ENCODE measurements at places on chromosomes 1 and 21. TPM values are rescaled to one million over a fixed set of nuclear protein-coding genes. Genes with fewer than 3 reads are reported as not detected.

The TMPRSS15 gene
- polyA plus RNA-seq = 0.04 TPM

The ANKRD34A gene
- polyA plus RNA-seq = 1.1 TPM

The S100B gene
- polyA plus RNA-seq = 1.5 TPM

The CIART gene
- 13.0 TPM for polyA plus RNA-seq

The MUTYH gene
- polyA plus RNA-seq = 33.6 TPM

The LMX1A gene
- polyA plus RNA-seq = 0.07 TPM

The RGS1 gene
- polyA plus RNA-seq = 5.7 TPM

The C1orf94 gene
- not detected for polyA plus RNA-seq

The C1orf185 gene
- polyA plus RNA-seq = not detected

The WDR64 gene
- polyA plus RNA-seq = 0.22 TPM

The CAPN2 gene
- polyA plus RNA-seq = 156 TPM

The KLHDC7A gene
- polyA plus RNA-seq = 0.55 TPM

- DNase-seq = no peak
Measured at GRCh38 chr1:115021145-115021544, 8.5 kb upstream of the TSHB start.

DNA sequence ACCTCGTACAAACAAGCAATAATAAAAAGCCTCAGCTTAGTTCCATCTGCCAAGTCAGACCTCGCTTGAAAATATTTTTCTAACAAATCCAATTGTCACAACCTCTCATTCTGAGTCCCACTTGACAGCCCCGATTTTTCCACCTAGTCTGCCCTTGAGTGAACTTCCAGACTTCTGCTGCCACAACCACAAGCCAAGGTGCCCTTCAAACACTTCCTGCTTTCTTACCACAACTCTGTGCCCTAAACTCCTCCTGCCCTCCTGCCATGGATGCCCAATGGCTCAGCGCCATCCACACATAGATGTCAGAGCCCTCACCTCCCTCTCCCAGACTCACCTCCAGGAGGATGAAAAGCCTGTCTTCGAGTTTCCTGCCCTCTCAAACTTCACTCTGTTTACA lies 3.9 kb downstream of the TMPRSS2 start:
- DNase-seq = no peak

DNA sequence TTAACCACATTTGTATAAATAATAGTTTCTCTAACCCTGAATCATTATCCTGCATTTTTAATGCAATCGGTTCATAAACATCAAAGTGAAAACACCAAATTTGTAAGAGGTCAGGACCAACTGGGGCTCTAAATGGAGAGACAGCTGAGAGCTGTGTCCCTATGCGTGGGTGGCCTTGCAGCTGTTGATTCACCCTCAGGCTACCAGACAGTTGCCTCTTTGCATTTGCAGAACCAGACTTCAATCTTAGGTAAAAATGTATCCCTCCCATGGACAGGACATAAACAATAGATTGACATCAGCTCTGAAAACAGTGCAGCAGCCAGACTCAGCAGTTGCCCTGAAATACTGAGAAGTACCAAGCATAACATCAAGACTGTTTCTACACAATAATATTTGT lies 8.8 kb upstream of the TGFB2 start:
- DNase-seq = peak; percentile 67

DNA sequence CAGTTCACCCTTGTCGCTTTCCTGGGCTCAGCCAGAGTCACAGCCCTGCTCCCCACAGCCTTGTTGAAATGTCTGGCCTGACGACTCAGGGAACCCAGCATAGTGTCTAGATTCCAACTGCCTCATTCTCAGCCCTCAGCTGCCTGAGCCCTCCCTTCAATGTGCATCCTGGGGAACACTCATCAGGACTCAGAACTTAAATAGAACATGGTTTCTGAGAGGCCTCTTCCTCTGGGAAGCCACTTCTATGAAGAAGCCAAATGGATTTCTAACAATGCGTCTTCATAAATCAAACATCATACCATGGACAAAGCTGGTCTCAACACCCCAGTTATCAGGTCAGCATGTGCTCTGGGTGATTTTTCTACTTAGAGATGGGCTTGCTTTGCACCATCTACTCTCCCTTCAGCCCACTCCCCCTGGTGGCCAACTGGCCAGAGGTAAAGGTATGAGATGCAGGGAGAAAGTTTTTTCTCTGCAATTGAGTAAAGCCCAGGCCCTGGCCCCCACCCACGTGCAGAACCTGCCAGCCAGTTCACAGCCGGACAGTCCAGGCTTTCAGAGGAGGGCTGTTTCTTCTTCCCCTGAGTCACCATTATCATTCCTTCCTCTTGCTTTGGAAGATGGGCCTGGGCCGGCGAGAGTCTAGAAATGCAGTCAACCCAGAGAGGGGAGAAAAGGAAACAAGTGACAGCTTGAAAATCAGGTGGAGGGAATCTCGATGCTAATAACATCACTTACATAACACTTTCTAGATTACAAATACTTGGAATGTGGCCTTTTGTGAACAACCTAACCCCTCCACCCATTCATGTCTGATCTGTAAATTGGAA lies 32.1 kb downstream of the CD244 start:
- DNase-seq = no peak

DNA sequence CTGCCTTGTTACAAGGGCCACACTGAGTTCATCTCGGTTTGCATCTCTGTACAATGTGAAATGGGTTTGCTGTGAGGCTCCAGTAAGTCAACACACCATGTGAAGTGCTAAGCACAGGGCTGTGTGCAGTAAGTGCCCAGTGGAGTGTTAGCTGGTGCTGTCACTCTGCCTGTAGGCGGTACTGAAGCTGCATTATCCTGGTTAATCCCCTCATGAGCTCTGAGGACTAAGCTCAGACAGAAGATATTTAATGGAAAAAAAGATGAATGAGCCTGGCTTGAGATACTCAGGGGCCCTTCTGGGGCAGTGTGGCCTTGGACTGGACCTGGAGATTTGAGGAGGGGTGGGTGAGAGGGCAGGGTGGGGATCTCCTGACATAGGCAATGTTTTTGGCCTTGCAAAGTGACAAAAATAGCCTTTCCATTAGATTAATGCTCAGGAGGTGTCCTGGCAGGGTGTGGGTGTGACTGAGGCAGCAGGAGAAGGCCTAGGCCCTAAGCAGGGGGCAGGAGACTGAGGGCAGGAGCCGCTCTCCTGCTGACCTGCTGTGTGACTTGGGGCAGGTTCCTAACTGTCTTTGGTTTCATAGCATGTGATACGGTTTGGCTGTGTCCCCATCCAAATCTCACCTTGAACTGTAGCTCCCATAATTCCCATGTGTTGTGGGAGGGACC lies 570.5 kb downstream of the PTPRU start:
- no peak for DNase-seq

DNA sequence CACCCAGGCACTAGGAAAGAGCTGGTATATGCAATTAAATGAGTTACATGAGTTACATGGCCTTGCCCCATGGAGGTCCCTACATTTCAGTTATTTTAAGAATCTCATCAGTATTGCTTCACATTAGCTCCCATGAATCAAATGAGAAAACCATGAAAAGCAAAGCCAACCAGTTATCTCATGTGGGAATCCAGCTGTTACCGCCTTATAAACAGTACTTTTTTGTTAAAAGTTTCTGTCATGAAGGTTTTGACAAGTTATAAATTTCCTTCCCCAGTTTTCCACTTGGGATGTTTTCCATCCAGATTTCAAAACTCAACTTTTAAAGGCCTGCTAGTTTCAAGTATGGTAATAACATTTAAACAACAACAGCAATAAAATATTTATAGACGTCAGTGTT lies 544.8 kb downstream of the NUF2 start:
- no peak for DNase-seq

- peak; percentile 64 for DNase-seq
Measured at GRCh38 chr1:84785271-84786036, 95.2 kb upstream of the SSX2IP start.

DNA sequence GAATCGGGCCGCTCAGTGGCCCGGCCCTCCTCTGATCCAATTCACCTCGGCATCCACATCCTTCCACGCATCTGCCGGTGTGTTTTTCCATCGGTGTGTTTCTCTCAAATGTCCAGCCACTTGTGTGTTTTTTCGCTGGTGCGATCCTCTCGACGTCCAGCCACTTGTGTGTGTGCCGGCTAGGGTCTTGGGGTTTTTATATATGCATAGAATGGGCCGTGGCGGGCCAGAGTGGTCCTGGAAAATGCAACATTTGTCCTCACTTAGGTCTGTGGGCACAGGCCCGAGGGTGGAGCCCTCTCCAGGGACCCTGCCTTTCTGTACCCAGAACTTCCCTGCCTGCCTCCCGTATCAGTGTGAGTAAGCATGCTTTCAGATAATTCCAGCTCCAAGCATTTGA lies 1106.4 kb downstream of the AMY1C start:
- DNase-seq = no peak

DNA sequence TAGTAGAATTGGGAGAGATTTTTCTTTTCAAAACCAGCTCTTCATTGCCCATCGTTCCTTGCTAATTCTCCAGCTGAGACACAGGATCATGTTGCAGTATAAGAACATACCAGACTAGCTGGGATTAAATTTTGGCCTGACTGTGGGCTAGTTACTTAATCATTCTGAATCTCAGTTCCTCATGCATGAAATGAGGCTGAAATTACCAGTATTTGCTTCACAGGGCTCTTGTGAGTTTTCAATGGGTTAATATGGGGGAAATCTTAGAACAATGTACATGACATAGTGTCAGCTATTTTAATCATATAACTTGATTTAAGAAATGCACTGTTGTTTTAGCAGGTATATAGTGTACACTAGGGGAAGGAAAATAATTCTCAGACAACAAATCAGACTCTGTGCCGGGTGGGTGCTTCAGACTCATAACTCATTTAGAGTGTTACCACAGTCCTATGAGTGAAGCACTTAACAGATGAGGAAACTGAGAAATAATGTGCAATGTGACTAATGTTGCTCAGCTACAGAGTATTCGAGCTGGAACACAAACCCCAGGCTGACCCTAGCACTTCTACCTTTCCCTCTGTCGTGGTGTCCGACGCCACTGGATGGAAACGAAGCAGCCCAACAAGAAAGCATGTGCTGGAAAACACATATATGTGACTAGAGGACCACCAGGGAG lies 137.6 kb upstream of the SGIP1 start:
- no peak for DNase-seq

DNA sequence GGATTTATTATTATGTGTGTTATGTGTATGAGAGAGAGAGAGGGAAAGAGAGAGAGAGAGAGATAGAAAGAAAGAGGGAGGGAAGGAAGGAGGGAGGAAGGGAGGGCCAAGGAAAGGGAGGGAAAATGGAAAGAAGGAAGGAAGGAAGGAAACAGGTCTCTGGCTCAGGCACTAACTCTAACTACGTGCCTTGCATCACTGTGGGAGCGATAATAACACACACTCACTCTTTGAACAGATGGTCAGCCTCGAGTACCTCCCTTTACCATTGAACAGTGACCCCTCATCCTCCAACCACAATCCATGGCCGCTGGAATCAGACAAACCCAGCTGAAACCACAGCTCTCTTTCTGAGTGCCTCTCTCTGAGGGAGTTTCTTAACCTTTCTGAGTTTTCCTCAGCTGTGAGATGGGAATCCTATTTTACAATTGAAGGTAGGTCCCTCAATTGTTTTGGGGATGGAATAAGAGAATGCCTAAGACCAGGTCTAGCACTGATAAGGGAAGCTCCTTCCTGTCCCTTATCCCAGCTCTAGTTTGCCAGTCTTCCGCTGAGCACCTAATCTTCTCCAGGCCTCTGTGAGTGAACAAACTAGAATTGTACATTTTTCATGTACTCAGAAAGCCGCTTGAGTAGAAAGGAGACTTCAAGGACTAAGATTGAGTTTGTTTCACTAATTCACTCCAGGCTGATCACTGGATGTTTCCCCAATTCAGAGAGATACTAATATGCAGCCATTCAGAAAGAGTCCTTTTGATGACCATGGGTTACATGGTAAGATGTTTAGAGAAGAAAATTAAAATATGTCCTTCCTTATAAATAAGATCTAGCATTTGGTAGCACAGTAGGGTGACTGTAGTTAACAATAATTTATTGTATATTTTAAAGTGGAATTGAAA lies 62.8 kb downstream of the IRF2BP2 start:
- DNase-seq = no peak

DNA sequence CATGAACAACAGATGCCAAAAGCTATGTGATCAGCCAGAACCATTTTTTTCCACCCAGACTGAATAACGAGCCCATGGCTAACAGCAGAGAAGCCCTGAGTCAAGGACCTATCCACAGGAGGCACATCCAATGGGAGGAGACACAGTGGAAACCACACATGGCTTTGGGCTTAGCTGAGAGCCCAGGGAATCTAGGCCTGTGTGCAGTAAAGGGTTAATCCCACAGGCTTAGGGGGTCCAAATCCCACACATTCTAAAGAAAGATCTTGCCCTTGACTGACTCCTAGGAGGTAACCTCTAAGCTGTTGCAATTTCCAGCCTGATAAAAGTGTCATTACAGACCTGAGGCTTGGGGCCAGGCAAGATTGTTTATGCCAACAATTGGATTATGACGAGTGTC lies 194.5 kb downstream of the DSCAM start:
- no peak for DNase-seq

DNA sequence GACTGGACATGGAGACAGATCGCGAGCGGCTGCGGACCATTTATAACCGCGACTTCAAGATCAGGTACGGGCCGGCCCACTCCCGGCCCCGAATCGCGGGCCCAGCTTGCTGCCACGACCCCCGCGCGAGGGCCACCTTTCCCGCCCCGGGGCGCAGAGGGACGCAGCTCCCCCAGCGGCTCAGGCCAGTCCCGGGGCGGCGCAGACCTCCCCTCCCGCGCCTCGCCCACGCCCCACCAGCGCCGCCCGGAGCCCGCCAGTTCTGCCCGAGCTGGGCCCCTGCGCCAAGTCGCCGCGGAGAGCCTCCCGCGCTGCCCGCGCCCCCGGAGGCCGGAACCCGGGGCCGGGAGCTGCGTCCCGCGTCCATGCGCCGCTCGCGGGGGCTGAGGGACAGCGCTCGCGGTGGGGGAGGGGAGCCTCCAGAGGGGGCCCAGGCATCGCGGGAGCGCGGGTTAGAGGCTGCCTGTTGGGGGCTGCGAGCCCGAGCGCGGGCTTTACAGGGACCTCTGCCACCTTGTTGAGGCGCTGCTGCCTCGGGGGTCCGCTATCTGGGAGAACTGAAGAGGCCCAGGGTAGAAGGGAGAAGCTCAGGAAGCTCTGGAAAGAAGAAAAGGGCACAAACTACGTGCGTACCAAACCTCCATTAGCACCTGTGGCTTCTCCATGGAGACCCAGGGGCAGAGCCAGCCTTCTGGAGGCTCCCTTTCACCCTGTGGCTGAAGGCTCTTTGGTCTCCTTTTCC lies 698 bp downstream of the MOV10 start:
- peak; percentile 63 for DNase-seq

GRCh38 chr1:225597926-225598575 lies 54.9 kb downstream of the ENAH start:
- no peak for DNase-seq

- DNase-seq = no peak
Measured at GRCh38 chr1:1020000-1020404, at the start of gene AGRN. AGRN (plus strand) TSS chr1:1020120; CDS start chr1:1020173, 53 bp downstream.

DNA sequence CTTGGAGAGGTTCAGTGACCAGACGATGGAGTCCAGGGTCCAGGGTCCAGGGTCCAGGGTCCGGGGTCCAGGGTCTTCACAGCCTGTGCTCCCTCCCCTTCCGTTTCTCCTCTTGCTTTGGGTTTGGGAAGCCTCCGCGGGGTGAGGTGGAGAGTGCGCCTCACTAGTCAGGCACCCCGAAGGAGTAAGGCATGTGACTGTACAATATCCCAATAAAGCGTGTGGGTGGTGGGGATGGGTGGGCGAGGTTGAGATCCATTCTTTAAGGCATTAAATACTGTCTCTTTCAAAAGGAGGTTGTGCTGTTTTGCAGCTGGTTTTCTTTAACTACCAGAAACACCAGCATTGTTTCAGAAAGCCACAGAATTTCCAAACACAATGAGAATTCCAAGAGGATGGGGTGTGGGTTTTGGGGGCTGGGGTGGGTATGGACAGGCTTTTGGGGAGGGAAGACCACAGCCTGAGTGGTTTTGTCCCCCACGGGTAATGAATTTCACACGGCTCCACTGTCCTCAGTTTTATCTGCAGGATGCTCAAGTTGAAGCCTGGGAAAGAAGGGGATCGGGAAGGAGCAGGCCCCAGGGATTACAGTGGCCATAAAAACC lies 65.7 kb downstream of the KIF26B start:
- DNase-seq = no peak
